ENCODE measurements at places on chromosomes 2 and 18. TPM values are rescaled to one million over a fixed set of nuclear protein-coding genes. Genes with fewer than 3 reads are reported as not detected.

DNA sequence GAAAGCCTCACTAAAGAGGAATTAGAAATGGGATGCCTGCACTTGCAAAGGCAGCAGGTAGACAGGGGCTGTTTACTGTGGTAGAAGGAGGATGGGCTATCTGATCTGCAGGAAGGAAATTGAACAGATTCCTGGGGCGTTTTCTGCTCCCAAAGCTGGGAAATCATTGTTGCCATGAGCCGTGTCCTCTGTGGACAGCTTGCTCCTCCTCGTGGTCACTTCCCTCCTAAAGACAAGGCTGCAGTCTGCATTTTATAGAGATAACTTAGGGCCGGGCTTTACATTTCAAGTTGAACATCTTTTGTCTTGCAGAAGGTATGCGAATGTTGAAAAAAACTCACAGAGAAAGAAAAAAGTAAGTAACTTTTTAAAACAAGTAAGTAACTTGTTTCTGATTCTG is 50.9 kb downstream of the DCDC2C start:
- no peaks in the 10 kb centered on the region for H3K4me1 ChIP-seq
- H3K27me3 ChIP-seq: no peaks in the 10 kb centered on the region
- no peak overlapping the region for H3K4me3 ChIP-seq
- H3K36me3 ChIP-seq: no peaks in the 10 kb centered on the region

DNA sequence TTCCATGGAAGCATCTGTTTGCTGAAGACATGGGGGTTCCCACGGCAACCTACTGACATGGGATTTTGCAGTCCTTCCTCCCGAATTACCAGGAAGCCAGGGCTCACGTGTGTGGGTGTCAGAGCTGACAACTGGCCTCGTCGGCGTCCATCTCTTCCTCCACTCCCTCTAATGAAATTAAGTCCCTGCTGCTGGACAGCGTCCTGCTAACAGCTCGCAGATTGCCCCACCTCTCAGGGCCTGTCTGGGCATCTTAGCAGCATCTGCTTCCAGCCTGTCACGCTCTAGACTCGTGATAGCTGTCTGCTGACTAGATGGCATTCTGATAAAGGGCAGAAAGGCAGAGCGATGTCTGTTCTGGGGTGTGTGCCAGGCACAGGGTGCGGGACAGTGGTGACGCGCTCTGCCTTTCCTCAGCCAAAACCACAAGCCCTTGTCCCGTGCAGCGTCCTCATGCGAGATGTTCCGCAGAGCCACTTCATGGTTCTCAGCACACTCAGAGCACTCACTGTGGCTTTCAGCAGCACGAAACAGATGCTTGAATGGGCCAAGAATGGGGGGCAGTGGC is 161.1 kb downstream of the ARL4C start:
- H3K4me3 ChIP-seq: peak overlapping the region; percentile 32
- DNase-seq: peak; percentile 64
- H3K27me3 ChIP-seq: no peaks in the 10 kb centered on the region
- no peak overlapping the region for H3K27ac ChIP-seq
- H3K4me1 ChIP-seq: peaks cover 14% of the 10 kb centered on the region
- H3K36me3 ChIP-seq: no peaks in the 10 kb centered on the region

GRCh38 chr2:2797797-2798196 is 466.7 kb upstream of the MYT1L start:
- no peaks in the 10 kb centered on the region for H3K36me3 ChIP-seq
- H3K4me3 ChIP-seq: no peak overlapping the region
- H3K27ac ChIP-seq: no peak overlapping the region
- DNase-seq: no peak
- H3K4me1 ChIP-seq: no peaks in the 10 kb centered on the region
- H3K27me3 ChIP-seq: no peaks in the 10 kb centered on the region

DNA sequence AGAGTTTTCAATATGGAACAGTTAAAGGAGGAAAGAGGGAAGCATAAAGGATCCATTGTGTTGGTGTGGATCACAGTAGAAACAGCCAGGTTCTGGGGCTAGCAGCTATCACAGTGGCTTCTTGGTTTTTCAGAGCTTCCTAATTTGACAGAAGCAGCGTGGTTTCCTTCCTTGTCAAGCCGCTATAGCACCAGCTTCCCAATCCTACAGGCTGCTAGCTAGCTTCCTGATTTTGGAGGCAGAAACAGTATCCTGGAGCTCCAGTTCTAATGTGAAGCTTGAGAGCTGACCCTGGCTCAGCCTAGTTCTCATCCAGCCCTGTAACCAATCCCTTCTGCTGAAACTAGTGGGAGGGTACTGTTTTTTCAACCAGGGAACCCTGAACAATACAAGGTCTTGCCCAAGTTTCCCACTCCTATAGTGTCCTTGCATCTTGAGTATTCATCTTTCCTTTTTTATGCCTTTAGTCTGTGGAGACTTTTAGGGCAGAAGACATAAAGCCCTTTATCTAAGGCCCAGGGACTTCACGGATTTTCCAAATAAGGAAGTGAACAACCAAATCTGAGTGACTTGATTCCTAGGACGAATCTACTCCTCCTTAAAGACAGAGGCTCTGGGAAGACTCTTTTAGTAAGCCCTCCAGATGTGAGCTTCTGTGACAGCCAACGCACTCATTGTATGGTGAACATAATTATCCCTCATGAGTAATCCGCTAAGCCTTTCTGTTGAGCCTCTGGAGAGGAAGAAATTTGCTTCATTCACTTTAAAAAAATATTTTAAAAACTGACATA is 33.8 kb downstream of the CCDC93 start:
- DNase-seq: no peak
- no peaks in the 10 kb centered on the region for H3K4me1 ChIP-seq
- peaks cover 12% of the 10 kb centered on the region for H3K36me3 ChIP-seq
- no peaks in the 10 kb centered on the region for H3K27me3 ChIP-seq
- no peak overlapping the region for H3K27ac ChIP-seq

DNA sequence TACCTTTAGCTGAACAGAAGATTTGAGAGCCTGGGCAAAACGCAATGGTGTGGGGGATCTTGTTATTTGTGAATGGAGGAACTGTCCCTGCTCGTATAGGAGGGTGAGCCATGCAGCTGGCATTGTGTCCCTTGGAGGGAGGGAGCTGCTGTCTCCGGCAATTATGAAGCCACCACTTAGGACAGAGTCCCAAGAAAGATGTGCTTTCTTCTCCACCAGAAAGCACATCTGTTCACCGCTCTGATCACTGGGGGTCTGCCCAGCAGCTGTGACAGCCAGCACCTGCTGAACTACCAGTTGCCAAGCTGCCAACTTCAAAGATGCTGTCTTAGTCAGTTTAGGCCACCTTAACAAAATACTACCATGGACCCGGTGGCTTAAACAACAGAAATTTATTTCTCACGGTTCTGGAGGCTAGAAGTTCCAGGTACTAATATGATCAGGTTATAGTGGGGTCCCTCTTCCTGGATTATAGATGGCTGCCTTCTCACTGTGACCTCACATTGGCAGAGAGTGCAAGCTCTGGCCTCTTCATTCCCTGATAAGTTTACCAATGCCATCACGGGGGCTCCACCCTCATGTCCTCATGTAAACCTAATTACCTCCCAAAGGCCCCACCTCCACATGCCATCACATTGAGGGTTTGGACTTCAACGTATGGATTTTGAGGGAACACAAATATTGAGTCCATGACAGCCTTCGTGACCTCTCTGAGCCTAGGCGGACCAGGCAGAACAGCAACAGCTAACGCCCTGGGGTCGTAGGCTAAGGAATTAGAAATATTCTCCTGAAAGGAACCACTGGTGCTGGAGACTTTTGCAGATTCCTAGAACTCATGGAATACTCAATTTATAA is 148.3 kb downstream of the RHBDD1 start:
- H3K27ac ChIP-seq: no peak overlapping the region
- H3K36me3 ChIP-seq: no peaks in the 10 kb centered on the region
- no peak for DNase-seq
- peaks cover 7% of the 10 kb centered on the region for H3K4me1 ChIP-seq

GRCh38 chr2:240649331-240649730 is 24.1 kb downstream of the GPR35 start:
- H3K4me3 ChIP-seq: no peak overlapping the region
- H3K27me3 ChIP-seq: peaks cover 3% of the 10 kb centered on the region
- H3K4me1 ChIP-seq: peaks cover 5% of the 10 kb centered on the region
- DNase-seq: no peak
- H3K36me3 ChIP-seq: no peaks in the 10 kb centered on the region
- H3K27ac ChIP-seq: no peak overlapping the region

DNA sequence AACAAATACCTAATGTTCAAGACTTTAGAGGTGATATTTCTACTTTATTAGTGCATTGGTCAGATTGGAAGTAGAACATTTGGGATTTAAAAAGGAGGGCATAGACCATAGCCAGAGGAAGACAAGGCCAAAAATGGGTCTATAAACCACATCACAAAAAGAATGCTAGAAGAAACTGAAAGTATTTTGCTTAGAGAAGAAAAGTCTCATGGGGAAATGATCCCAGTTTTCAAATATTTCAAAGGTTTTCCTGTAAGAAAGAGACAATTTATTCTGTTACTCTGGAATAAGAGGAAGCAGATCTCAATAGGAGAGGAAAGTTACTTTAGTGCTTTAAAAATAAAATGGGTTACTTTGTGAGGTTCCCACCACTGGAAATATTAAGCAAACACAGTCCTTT is 341.4 kb downstream of the TNS1 start:
- H3K36me3 ChIP-seq: no peaks in the 10 kb centered on the region
- no peak for DNase-seq
- no peak overlapping the region for H3K27ac ChIP-seq

EGR4 gene
- 0.31 TPM for total RNA-seq

LYG1 gene
- total RNA-seq: 1.1 TPM

GRCh38 chr2:143399631-143400069 is 270.4 kb downstream of the ARHGAP15 start:
- no peaks in the 10 kb centered on the region for H3K4me1 ChIP-seq
- no peak for DNase-seq
- H3K27me3 ChIP-seq: no peaks in the 10 kb centered on the region

RUFY4 gene
- total RNA-seq: not detected

DNA sequence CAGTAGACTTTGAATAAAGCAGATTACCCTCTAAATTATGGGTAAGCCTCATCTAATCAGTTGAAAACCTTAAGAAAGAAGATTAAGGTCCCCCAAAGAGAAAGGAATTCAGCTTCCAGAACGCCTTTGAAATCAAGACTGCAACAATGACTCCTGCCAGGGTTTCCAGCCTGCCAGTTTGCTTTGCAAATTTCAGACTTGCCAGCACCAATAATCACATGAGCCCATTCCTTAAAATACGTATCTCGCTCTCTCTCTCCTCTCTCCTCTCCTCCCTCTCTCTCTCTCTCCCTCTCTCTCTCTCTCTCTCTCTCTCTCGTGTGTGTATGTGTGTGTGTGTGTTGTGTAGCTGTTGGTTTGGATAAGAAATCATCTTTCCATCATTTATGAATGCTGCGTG is 184.2 kb downstream of the PDE1A start:
- no peak for DNase-seq
- no peak overlapping the region for H3K4me3 ChIP-seq
- H3K36me3 ChIP-seq: no peaks in the 10 kb centered on the region
- no peak overlapping the region for H3K27ac ChIP-seq

DNA sequence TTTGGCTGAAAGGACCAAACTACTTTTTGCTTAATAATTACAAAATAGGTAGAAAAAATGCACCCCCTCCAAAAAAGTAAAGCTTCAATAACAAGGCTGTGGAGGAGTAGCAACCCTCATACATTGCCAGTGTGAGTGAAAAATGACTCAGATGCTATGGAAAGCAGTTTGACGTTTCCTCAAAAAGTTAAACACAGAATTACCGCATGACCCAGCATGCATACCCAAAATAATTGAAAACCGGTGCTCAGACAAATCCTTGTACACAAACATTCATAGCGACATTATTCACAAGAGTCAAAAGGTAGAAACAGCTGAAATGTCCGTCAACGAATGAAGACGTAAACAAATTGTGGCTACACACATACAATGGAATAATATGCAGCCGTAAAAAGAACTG is 38.8 kb upstream of the DAPL1 start:
- H3K27ac ChIP-seq: no peak overlapping the region
- H3K36me3 ChIP-seq: no peaks in the 10 kb centered on the region
- no peaks in the 10 kb centered on the region for H3K27me3 ChIP-seq
- DNase-seq: no peak

DNA sequence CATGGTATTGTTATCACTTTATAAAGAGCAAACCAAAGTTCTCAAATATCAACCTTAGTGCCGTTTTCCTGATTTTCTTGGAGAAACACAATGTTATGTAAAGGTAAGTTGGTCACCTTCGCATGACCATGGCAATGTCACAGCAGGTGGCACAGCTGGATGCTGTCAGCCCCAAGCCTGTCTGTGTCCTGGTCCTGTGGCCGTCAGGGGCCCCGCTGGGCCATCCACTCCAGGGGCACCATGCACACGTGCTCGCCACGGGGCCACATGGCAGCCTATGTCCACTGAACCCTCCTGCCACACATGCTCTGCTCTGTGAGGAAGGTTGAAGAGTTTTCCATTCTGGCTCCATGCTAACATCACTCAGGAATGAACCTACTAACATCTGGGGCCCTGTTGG is 85.9 kb downstream of the EIPR1 start:
- H3K27ac ChIP-seq: no peak overlapping the region
- H3K4me3 ChIP-seq: no peak overlapping the region
- no peaks in the 10 kb centered on the region for H3K4me1 ChIP-seq
- H3K36me3 ChIP-seq: no peaks in the 10 kb centered on the region

KLF7 gene
- total RNA-seq: 12.1 TPM

- DNase-seq: no peak
- H3K4me3 ChIP-seq: no peak overlapping the region
- H3K27me3 ChIP-seq: no peaks in the 10 kb centered on the region
Observed at GRCh38 chr18:67771271-67771670, 254.8 kb upstream of the DSEL start.

- no peaks in the 10 kb centered on the region for H3K36me3 ChIP-seq
- H3K27ac ChIP-seq: no peak overlapping the region
- H3K27me3 ChIP-seq: no peaks in the 10 kb centered on the region
- DNase-seq: no peak
Observed at GRCh38 chr18:4870177-4870773, 326.8 kb downstream of the AKAIN1 start.

CCT7 gene
- total RNA-seq: 750 TPM

DNA sequence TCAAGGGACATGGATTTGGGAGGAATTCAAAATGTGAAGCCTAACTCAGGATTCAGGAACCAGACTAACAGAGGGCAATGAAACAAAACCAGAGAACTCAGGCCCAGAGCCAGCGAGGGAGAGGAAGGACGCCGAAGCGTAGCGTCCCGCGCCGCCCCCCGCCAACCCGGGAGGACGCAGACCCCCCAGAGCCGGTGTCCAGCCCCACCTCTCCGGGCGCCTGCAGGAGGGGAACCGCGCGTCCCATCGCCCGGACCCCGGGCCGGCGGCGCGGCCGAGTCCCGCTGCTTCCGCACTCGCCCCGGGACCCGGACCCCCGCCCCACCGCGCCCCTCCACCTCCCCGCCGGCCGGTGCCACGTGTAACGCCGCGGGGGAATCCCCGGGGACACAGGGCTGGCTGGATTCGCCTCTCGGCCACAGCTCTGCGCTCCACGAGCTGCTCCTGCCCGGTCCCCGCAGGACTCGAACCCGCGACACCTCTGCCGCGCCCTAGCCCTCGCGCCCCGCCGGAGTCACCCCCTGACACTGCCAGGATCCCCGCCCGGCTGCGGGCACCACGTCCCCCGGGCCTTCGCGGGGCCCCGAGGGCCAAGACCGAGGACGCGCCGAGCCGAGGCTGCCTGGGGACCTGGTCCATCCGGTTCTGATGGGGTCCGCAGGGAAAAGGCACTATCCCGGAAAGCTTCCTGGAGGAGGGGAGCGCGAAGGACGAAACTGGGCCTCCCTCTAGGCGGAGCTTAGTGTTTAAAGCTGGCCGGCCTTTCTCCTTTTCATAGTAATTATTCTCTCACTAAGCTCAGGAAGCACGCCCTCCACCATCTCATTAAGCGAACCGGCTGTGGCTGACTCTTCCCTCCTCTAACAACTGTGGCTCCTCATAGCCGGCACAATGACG is 40.4 kb upstream of the FAM124B start:
- no peak for DNase-seq
- H3K36me3 ChIP-seq: no peaks in the 10 kb centered on the region
- no peak overlapping the region for H3K27ac ChIP-seq
- no peaks in the 10 kb centered on the region for H3K27me3 ChIP-seq

Data from CD8-positive, alpha-beta memory T cell (primary cell).